ENCODE measurements at places on chromosomes 1 and 21.

- DNase-seq, result no peak
Observed at GRCh38 chr1:961132-961669, 817 bp downstream of the KLHL17 start.

- no peak for DNase-seq
Observed at GRCh38 chr1:241749041-241749944, 97.2 kb downstream of the WDR64 start.

DNA sequence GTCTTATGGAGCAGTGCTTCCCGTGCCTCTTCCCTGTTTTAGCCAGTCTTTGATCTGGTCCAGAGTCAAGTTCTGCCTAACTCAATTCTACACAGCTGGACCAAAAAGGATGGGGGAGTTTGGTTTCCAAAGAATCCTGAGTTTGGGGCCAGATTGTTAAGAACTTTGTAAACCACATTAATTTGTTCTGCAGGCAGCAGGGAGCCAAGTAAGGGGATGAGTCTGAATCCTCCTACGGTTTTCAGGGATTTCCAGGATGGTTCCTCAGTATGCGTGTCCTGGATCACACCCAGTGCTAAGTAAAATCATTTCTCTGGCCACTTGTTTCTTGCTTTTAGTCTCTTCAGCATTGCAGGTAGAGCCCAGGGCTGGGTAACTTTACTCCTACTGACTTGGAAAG is 26.1 kb upstream of the GJA5 start:
- DNase-seq, result no peak

DNA sequence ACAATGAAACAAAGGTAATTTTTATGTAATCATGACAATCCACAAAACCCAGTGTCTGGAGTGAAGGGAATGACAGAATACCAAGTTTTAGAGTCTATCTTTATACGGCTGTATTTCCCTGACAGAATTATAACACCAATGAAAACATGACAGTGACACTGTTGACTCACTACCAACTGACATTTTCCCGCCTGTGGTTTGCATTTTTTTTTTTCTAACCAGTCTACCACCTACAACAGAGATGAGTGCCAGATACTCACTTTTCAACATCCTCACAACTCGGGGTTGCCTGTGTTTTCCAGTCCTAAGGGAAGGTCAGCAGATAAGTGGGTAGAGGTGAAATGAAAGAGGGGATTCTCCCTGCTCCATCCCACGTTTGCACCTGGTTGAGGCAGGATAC is 118.9 kb downstream of the KCNJ6 start:
- DNase-seq, result no peak

DNA sequence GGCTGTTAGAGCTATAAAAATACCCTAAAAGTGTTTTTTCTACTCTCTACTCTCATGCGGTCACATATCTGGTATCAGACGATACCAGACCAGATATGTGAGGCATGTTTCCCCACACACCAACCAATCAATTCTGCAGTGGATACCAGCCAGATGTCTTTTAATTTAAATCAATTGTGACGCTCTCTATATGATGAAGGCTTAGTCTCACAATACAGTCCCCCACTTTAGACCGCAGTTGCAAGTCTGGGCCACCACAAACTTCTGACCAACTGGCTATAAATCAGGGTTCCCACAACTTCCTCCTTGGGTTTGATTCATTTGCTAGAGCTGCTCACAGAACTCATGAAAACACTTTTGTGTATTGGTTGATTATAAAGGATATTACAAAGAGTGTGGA is 586.1 kb upstream of the ZP4 start:
- no peak for DNase-seq

- DNase-seq, result no peak
Observed at GRCh38 chr1:21875621-21876063, 61.5 kb downstream of the HSPG2 start.

GRCh38 chr1:56147034-56147433 is 432.3 kb downstream of the PLPP3 start:
- DNase-seq, result no peak

DNA sequence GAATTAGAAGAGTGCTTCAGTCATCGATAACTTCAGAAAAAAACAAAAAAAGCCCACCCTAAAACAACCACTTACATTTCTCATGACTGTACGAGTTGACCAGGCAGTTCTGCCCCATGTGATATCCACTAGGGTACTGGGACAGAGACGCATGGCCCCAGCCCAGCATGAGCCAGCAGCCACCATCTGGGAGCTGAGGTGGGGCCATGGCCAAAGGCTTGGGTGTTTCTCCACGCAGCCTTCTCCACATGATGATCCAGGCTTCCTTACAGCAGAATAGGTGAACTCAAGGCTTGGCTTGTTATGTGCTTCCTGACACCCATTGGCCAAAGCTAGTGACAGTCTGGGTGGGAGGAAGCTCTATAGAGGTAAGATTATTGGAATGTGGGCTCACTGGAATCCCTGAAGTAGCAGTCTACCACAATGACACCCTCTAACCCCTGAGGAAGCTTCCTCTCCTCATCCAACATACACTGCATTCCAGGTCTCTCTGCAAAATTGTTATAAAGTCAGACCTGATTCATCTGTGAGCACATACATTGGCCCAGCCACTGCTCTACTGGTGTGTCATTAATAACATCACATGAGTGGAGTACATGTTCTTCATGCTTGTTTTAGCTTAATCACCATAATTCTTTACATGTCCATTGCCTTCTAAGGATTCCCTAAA is 66.3 kb upstream of the NTPCR start:
- no peak for DNase-seq

GRCh38 chr1:4375812-4376211 is 278.6 kb upstream of the AJAP1 start:
- no peak for DNase-seq

DNA sequence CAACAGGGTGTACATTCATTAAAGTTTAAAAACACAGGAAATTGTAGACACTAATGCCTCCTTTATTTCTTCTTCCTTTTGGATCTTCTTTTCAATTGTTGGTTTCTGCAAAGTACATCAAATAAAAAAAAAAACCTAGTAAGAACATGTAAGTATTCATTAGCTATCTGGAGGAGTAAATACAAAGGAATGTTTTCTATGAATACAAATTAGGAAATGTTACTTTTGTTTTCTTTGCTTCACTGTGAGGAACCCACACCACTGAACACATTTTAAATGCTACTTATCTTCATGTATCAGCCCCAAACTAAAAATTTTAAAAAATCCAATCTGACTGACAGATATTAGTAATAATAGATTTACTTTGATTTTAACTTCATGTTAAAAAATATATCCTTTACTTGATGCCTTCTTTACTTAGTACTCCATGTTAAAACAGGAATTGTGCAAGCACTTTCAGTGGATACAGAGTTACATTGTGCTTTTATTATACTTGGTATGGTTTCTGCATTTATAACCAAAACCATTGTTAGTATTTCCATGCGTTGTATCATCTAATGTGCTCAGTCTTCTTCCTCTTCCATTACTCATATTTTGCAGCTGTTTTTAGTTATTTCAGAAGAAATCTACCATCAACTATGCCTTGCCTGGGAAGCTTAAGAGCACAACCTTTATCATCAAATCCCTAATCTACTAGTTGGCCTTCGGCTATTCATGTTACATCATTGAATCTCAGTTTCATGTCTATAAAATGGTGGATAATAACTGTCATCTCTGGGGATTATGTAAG is 236.9 kb upstream of the DPYD start:
- no peak for DNase-seq

DNA sequence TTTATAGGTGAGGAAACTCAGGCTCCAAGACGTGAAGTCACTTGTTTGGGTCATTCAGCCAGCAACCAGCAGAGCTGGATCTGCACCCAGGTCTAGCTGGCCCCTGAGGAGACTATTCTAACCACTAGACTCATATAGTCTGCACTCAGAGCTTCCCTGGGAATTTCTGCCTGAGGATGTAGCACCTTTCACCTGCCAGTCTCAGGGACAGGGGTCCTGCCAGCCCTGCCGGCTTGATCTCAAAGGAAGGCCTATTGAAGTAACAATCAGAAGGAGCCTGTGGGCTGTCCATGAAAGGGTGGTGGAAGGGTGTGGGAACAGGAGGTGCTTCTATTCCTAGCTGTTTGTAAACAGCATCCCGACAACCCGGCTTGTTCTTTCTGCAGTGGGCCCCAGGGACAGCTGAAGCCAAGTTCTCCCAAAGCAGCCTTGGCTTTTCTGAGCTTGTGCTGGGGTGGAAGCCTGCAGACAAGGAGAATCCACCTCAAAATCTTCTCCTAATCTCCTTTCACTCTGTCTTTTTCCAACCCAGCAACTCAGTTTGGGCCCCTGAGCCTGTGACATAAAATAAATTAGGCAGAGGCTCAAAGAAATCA is 7.8 kb downstream of the LMOD1 start:
- DNase-seq, result no peak

DNA sequence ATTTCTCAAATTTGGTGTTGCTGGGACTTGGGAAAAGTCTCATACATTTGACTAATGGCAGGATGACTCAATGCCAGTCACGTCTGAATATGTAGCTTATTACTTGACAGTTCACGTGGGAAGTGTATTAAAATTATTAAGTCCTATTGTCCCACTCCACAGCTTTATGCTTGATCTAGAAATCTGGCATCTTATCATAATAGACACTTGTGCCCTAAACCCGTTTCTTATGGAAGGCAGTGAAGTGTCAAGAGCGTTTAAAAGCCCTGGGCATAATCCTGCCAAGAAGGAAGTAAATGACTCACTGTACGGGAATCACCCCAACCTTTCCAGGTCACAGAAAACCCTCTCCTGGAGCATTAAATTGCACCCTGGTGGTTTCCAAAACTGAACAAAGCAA is 207.4 kb downstream of the APP start:
- DNase-seq, result no peak

DNA sequence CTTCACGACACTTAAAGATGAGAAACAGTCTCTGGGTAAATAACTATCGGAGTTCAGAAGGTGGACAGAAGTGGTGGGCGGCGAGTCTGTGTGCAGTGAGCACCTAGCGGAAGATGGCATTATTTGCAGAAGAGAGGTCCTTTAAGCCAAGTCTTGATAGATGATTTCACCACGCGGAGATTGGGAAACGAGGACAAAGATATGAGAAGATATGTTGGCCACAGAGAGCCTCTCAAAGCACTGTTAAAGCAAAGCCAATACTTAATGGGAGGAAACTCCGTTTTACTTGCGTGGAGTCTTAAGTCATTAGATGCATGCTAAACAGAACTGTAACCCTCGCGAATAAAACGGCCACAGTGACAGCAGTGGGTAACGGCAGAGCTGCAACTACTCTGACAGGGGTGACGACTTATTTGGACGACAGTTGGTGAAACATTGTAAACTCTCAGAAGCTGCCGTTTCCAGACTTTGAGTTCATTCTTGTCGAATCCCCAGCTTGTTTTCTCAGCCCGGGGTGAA is 577 bp upstream of the CEP350 start:
- peak; percentile 12 for DNase-seq

DNA sequence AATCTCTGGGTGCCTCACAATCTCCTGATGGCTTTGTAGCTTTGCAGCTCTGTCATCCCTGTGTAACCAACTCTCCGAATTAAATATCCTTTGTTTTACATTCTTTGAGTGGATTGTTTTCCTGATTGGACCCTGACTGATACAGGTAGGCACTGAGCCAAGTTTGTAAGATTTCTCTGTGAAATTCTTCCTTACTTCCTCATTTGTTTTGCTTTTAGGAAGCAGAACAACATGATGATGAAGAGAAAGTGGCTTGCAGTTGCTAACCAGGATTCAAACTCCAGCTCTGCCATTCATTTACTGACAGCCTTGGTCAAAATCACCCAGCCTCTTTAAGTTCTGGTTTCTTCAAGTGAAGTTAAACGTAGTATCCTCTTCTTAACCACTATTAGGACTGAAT is 452.3 kb downstream of the OMA1 start:
- DNase-seq, result no peak

DNA sequence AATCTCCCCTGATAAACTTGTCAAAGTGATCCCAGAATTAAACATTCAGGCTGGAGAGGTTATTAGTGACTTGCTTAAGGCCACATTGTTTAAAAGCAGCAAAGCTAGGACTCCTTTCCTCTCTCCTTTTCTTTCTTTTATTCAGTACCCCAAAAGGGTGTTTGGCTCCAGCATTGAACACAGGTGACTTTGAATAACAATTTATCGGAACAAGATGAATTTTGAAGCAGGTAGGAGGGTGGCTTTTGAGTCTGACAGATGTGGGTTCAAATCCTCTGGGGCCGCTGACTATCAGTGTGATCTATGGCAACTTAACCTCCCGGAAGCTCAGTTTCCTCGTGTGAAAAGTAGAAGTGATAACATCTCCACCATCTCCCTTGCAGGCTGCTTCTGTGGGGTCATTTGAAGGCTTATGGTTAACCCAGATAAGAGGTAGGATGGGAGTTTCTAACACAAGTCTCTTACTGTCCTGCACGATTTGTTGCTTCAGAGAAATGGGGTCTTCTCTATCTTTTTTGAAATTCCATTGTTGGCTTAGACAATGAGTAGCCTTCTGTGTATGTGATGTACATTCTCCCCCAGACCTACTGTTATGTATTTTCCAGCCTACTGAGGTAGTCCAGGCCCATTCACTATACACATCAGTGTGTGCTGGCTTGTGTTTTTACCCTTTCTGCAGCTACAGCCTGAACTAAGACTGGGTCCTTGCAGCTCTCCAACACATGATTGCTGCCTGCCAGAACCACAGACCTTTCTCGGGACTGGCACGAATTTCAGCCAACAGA is 29.0 kb downstream of the JUN start:
- no peak for DNase-seq

DNA sequence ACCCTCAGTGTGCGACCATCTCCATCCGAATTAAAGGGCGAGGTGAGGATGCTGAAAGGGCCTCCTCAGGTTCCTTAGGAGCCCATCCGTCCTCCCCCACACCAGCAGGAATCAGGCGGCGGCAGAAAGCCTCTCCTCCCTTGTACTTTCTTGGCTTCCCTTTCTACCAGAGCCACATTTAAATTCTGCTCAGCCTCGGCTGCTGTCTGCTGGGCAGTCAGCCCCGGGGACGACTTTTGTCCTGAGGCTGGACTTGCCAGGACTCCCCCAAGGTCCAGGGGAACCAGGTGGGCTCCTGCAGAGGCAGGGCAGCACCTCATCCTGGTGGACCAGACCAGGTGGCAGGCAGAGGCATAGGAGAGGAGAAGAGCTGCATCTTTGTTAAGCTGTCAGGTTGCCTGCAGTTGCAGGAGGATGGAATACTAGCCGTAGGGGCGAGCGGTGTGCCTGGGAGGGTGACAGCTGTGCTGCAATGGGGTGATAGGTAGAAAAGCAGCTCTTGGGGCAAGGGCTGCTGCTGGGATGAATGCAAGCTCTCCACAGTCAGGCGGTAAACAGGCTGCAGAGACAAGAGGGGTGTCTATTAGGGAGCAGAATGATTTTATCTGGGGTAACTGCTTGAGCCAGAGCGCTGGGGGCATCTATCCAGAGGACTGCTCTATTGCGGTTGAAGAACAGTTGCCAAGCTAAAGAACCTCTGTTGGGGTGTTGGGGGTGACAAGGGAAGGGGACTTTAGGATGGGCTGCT is 46.2 kb upstream of the WASF2 start:
- no peak for DNase-seq
